Stimulated activated CD8-positive, alpha-beta memory T cell treated with anti-CD3 and anti-CD28 coated beads, Interleukin-15, amount 100 ng/mL, for 24 hours (primary cell): ENCODE measurements at places on chromosomes 2 and 18.

DNA sequence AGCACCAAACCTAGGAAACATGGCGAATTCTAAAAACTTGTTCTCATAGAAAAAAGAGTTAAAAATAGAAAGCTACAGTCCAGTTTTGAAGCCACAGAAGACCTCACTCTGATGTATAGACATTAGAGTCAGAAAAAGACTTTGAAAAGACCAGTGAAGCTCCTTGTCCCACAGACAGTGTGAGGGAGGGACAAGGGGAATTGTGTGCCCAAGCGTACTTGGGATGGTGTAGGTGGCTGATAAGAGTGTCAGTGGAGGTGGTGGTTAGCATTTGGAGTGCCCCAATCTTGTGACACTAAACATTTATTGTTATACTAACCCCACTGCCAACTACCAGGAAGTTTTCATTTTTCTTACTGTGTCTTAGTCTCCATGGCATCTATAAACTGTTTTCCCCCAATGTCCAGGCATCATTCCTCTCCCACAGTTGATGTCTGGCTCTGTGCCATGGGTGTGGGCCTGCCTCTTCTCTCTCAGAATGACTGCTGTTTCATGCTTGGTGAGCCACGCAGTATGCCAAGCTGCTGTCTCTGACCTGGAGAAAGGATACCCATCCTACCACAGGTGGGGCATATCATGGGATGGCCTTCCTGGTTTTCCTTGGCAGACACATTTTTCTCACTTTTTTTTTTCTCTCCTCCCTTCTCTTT is 161.4 kb downstream of the RPIA start:
- DNase-seq, result no peak

DNA sequence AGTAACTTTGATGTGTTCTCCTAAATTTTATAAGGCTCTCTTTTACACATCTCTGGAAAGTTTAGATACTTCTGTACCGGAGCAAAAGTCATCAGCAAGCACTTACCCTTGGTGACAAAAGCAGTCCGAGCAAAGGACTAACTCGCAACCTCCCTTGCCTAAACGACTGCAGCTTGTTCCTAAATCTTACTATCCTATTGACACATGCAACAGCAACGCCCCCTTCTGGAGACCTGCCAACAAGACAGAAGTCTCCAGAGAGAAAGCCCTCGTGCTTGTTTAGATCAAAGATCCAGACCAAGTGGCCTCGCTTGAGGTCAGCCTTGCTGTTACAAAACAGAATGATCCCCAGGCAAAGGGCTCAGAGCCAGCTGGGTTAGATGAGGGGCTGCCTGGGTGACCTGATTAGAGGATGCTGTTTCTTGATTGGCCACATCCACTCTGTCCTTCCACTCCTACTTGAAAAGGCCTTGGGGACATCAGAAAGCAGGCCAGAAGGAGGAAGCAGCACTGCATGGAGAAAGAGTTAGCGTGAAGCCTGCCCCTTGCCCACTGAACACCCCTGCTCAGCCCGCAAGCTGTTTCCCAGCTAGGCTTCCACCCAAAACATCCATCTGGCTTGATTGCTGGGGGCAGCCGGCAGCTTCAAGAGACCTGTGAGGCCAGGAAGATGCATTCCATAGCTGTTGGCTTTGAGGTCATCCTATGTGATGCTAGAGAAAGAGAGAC is 94.3 kb downstream of the HNRNPLL start:
- DNase-seq, result peak; percentile 45

- DNase-seq, result no peak
Measured at GRCh38 chr2:23244617-23245016, 140.4 kb upstream of the KLHL29 start.

GRCh38 chr2:47346-47725 is 1.0 kb upstream of the FAM110C start:
- DNase-seq, result no peak

GRCh38 chr2:52895726-52896340 is 871.8 kb upstream of the CHAC2 start:
- no peak for DNase-seq

- DNase-seq, result no peak
Measured at GRCh38 chr2:85797921-85798320, 44.1 kb downstream of the ATOH8 start.

DNA sequence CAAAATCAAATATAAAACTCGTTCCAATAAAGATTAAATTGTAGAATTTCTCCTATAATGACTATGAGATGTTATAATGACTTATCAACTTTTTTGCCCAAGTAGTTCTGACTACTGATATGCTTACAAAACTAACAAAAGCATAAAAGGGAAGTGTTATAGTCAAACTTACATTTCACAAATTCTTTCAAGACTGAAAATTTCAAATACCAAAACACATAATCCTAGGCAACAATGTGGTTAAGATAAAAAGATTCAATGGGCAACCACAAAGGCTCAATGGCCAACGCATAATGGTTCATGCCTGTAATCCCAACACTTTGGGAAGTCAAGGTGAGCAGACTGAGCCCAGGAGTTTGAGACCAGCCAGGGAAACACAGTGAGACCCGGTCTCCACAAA is 135.7 kb downstream of the USP34 start:
- DNase-seq, result no peak

GRCh38 chr2:147577998-147578380 is 266.8 kb upstream of the ACVR2A start:
- DNase-seq, result no peak

DNA sequence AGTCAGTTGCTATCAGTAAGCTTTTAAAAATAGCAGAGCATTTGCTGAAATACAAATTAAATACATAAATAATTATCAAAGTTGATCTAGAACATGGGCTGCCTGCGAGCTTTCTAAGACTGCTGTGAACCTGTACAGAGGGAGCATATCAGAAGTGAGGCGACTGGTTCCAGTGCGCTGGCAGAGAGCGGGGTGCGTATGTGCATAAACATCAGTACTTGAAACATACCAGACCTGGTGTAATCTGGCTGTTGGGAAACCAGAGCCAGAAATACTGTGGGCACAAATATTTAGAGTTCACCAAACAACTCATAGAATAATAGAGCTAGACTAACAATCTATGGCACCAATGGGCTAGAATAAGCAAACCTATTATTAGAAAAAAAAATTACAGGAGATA is 27.3 kb downstream of the PDIA6 start:
- no peak for DNase-seq

DNA sequence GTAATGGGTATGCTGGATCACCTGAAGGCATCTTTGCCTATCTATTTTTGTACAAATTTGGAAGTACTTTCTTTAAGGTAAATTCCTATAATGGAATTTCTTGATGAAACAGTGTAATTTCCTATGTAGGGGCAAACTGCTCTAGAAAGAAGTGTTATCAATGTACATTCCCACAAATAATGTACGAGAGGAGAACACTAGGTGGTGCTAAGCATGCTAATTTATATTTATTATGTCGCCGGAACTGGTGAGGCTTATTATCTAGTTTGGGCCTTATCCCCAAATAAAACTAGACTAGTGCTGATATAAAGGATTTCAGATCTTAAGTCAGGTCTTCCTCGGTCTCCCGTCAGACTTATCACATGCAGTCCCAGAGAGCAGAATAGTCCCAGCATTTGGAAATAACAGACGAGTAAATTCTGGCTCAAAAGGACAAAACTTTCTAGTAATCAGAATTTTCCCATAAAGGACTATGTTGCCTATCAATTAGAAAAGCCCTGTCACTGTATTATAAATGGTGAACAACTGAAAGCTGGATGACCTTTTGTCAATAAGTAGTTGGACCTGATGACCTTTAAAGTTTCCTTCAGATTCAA is 86.9 kb upstream of the RBBP8 start:
- no peak for DNase-seq

GRCh38 chr2:88942798-88943197 is 251.3 kb downstream of the RPIA start:
- no peak for DNase-seq

- no peak for DNase-seq
Measured at GRCh38 chr2:7983912-7984311, 697.9 kb upstream of the ID2 start.

GRCh38 chr2:112726487-112727190 is 5.8 kb downstream of the NT5DC4 start:
- DNase-seq, result peak; percentile 72

- DNase-seq, result no peak
Measured at GRCh38 chr2:160124571-160124970, 62.2 kb upstream of the PLA2R1 start.

DNA sequence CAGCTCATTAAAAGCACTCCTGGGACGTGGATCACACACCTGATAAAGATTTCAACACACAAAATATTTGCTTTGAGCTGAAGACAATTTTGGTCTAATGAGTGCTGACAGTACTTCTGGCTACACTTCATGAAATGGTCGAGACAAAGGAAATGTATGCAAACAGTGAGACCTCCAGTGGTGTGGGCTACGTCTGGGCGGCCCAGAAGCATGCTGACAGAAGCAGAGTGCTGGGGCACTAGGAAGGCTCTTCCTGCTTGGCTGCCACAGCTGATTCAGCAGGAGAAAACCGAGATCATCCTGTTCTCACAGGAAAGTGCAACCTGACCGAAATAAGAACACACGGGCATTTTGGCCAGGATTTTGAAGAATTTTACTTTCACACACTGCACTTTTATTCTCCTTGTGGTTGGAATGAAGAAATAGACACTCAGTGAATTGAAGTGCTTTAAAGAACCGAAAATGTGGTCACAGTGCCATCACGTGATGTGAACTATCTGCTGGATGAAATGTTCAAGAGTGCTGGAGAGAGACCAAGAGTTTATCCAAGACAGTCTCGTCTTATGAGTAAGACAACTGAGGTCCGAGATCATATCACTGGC is 149.5 kb downstream of the CCBE1 start:
- DNase-seq, result no peak

GRCh38 chr2:32357318-32358110 is 691 bp downstream of the BIRC6 start:
- peak; percentile 12 for DNase-seq

DNA sequence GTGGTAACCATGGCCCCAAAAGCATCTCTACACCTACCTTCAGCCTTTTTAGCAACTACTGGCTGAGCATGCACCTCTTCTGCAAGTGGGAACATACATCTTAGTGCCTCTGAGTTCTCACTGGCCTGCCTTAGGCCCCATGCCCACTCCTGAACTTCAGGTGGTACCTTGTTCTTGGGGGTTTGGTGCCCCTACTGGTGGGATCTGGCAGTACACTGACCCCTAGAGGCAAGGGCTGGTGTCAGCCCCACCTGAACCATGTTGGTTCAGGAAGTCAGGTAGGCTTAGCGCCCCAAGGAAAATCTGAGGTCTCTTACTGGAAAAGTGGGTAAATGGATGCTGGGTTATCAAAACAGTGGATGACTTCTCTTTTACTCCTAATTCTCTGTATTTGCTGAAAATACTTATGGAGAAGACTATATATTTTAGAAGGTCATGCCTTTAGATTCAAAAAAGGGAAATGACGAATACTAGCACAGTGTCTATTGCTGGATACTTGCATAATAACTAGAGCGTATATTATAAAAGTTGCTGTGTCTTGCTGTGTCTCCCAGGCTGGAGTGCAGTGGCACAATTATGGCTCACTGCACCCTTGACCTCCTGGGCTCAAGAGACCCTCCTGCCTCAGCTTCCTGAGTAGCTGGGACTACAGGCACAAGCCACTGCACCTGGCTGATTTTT is 84.6 kb downstream of the RAB31 start:
- DNase-seq, result no peak
